ENCODE measurements at places on chromosomes 3 and 15. TPM values are rescaled to one million over a fixed set of nuclear protein-coding genes. Genes with fewer than 3 reads are reported as not detected.

The GUCA1C gene
- not detected for total RNA-seq

The CORO2B gene
- 1.3 TPM for total RNA-seq

The LRRC31 gene
- not detected for total RNA-seq

The CHRNA3 gene
- total RNA-seq, result not detected

The ITPR1 gene
- total RNA-seq, result 22.6 TPM

The TNIK gene
- 9.7 TPM for total RNA-seq

The CAV3 gene
- total RNA-seq, result not detected

The ALDH1A2 gene
- total RNA-seq, result 34.5 TPM

GRCh38 chr15:25713736-25714537, 149.2 kb downstream of the ATP10A start:
- DNase-seq, result no peak

DNA sequence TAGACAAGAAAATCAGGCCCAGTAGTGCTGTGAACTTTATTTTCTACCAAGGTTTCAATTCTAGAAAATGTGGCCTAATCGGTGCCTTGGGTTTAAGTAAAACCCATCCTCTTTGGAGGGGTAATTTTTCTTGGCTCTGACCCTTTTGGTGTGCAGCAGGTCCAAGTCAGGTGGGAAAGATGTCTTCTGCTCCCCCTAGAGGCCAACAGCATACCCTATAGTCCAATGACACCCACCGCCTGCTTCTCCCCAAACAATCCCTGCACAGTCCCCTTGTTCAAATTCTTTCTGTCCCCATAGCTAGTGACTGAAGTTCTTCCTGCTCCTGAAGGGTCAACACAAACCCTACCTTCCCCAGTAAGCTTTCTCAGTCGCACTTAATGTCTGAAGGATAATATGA, 261.8 kb upstream of the GOLGA6L4 start:
- peak; percentile 34 for DNase-seq

DNA sequence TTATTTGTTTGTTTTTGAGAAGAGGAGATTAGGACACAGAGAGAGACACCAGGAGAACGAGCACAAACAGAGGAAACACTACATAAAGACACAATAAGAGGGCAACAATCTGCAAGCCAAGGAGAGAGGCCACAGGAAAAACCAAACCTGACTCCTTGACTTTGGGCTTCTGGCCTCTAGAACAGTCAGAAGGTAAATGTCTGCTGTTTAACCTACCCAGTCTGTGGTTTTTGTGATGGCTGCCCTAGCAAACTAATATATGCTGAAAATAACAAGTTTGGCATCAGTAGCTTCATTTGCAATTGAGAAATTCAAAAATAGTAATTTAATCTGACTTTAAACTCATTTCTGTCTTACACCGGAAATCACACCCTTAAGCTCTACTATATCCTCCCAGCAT, 110.2 kb downstream of the P3H2 start:
- no peak for DNase-seq

GRCh38 chr3:123883111-123883510, 1.0 kb downstream of the MYLK start:
- no peak for DNase-seq

- peak; percentile 89 for DNase-seq
Measured at GRCh38 chr15:51649659-51650521, 27.3 kb upstream of the DMXL2 start.

DNA sequence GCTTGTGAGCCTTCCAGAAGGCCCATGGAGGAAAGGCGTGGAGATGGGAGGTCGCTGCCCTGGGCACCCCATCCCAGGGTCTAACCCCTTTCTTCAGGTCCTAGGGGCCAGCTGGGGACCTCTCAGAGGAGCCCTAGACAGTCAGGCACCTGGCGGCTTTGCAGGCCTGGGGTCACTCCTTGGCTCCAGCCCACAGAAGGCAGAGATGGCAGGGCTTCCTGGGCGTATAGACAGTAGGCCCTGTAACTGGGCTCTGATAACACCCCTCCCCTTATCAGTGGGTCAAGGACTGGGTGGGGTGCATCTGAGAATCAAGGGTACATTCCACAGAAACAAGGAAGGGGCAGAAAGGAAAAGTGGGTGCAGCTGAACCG, 16.7 kb downstream of the ZDHHC19 start:
- DNase-seq, result no peak

- DNase-seq, result peak; percentile 57
Measured at GRCh38 chr3:25427942-25428788, at the start of gene RARB. TSS of gene RARB (plus strand) at chr3:25428263. CDS start at chr3:25428732, 469 bp downstream.

- peak; percentile 98 for DNase-seq
Measured at GRCh38 chr3:11600501-11601282, 43.0 kb downstream of the VGLL4 start.

DNA sequence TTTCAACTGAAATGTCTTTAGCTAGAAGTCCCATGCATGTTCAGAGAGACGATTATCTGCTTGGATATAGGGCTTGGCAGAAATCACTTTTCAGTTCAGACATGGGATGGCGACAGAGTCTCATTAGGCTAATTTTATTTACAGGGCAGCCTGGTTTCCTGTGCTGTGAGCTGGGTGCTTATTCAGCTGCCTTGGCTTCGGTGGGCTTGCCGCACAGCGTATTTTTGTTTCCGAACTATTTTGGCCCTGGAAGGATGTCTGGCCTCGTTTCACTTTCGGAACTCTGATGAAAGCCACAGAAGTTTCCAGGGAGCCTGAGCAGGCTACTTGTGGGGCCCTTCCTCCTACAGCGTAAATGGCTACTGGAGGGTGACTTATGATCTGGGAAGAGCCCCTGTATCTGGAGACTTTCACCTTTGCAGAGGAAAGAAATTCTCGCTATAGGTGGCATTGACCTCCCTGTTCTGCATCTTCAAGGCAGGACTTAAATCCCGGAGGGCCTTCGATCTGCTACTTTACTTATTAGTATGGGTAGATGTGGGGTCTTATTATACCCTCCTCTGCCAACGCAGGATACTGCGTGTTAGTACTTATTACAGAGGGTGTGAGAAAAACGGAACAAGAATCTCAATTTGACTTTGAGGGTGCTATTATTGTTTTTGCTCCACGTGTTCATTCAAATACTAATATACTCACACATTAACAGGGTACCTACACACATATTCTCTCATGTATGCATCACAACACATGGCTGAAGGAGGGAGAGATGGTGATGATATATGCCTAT, 364.0 kb upstream of the RBMS3 start:
- DNase-seq, result peak; percentile 86

DNA sequence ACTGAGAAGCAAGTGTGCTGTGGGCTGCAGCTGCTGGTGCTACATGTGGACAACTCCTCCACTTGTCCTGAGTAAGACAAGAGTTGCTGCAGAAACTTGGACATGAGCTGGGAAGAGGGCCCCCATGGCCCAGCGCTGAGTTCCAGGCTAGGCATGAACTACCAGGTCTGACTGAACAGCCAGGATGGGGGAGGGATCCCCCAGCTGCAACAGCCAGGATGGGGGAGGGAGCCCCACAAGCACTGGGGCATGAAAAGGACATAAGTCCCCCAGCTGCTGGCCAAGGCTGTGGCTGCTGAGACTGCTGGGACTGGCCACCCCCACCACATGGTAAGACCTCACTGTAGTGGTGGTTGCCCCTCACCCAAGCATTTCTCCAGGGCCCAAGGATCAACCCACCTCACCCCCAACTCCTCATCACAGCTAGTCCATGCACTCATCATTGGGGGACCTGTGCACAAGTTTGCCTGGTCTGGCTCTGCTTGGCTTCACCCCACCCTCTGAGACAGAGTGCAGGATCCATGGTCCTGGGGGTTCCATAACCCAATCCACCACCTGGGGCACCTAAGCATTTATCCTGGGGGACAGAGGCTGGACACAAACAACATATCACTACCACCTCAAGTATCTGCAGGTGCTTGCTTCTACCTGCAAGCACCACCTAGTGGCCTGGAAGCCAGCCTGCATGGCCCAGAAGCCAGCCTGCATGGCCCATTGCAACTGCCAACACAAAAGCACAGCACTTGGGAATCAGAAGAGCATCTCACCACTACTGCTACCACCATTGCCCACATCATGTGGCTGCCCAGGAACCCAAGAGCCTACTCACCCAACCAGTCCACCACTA, 84.5 kb upstream of the STT3B start:
- peak; percentile 49 for DNase-seq

- DNase-seq, result peak; percentile 28
Measured at GRCh38 chr3:71444028-71444860, 139.3 kb downstream of the FOXP1 start.

GRCh38 chr15:82647835-82648256, 683 bp upstream of the CPEB1 start:
- DNase-seq, result no peak

GRCh38 chr15:78397382-78397781, 40.6 kb upstream of the IREB2 start:
- DNase-seq, result no peak

DNA sequence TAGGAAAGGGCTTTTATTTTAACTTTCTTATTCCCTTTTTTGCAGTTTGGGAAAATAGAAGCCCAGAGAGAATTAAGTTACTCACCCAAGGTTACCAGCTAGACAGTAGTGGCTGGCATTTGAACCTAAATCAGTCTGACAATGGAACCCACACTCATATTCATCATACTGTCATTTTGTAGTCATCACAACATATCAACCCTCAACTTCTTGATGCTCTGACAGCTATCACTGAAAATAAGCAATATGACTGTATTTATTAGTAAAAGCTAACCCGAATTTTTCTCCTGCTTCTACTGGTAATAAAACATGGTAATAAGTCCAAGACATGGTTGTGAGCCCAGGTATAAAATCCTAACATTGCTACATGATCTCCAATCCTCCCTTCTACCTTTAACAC, 585.8 kb upstream of the UBE2E2 start:
- no peak for DNase-seq

DNA sequence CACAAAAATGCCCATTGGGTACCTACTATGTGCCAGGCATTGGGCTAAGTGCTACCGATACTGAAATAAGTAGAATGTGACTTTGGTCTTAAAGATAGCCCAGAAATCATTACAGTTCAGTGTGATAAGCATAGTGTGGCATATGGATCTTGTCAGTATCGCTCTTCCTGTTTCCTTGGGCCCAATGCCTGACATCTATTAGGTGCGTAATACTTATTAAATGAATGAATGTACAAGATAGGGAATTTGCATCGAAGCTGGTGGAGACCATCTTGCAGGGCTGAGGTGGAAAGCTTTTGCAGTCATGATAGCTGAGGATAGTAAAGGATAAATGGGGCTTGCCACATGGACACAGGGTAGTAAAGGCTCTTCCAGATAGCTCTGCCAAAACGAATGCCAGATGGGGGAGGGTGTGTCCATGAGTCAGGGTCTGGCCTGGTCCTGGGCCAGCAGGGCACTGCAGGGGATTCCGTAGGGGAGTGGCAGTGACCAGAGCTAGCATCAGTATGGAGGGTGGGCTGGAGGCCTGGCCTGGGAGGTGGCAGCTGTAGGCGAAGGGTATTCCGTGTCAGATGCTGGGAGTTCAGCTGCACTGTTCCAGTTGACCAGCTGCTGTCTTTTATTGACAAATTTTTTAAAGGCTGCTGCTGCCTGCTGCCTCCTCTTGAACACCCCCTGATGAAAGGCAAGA, 23.5 kb downstream of the TSEN2 start:
- DNase-seq, result peak; percentile 51

DNA sequence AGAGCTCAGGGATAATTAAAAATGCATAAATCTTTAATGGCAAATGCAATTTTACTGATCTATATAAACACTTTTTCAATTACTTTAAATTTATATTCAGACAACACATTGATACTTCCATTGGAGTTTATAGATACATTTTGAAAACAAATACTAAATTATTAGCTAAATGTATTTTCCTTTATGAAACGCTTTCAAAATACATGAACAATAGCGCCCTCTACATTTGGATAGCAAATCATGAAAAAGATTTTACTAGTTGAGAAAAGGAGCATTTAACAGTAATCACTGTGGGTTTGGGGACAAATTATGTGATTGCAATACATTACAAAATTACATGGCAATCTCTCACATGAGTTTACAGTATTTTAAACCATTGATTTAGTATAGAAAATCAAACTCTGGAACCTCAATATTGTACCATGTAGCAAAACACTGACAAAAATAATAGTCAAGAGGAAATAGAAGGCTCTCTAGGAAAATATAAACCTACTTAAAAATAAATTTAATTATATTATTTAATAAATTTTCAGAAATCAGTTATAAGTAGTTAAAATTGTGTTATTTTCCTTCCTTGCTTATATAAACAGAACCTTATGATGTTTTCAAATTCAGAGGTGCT, 207.9 kb downstream of the ZIC1 start:
- DNase-seq, result peak; percentile 23

- DNase-seq, result no peak
Measured at GRCh38 chr3:46669191-46669999, 24.1 kb downstream of the ALS2CL start.

DNA sequence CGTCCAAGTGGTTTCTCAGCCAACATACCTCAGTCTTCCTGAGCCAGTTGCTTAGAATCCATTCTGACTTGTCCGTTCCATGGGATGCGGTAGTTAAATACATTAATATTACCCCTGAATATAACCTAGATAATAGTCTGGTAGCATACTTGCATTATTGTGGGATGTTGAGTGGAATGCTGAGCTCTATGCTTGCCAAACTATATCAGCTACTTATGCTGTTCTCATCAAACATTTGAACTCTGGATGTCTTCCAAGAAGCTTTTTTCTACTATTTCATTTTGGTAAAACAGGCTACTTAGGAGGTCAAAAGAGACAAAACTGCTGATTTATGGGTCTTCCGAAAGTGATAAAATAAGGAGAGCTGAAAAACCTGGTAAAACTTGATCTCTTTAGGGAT, 429.5 kb downstream of the NAALADL2 start:
- DNase-seq, result no peak

- DNase-seq, result no peak
Measured at GRCh38 chr15:93203036-93203435, 114.0 kb upstream of the RGMA start.

GRCh38 chr3:81295906-81296577, 465.4 kb downstream of the GBE1 start:
- no peak for DNase-seq

All from lung microvascular endothelial cell (primary cell).